ENCODE measurements at places on chromosomes 2 and 18. TPM values are rescaled to one million over a fixed set of nuclear protein-coding genes. Genes with fewer than 3 reads are reported as not detected.

GRCh38 chr2:220393711-220394110 is 766.3 kb downstream of the SLC4A3 start:
- H3K4me1 ChIP-seq, result peaks cover 6% of the 10 kb centered on the region
- no peaks in the 10 kb centered on the region for H3K27me3 ChIP-seq
- no peak for DNase-seq
- no peak overlapping the region for H3K27ac ChIP-seq

GRCh38 chr2:9206991-9207640 is 504 bp downstream of the ASAP2 start:
- peaks cover 26% of the 10 kb centered on the region for H3K27me3 ChIP-seq
- no peak overlapping the region for H3K27ac ChIP-seq
- peaks cover 37% of the 10 kb centered on the region for H3K4me1 ChIP-seq
- peak overlapping the region; percentile 61 for H3K4me3 ChIP-seq

CDK5R2 gene
- total RNA-seq, result 0.26 TPM

RND3 gene
- 55.8 TPM for total RNA-seq

- 0 out of 2 replicates have a peak, but pooled peaks cover 2% of the 10 kb centered on the region for H3K4me1 ChIP-seq
- no peak overlapping the region for H3K4me3 ChIP-seq
- H3K36me3 ChIP-seq, result peaks cover 14% of the 10 kb centered on the region
- H3K27me3 ChIP-seq, result peaks cover 6% of the 10 kb centered on the region
- no peak overlapping the region for H3K27ac ChIP-seq
Observed at GRCh38 chr2:3487028-3487425, 32.3 kb downstream of the ADI1 start.

DNA sequence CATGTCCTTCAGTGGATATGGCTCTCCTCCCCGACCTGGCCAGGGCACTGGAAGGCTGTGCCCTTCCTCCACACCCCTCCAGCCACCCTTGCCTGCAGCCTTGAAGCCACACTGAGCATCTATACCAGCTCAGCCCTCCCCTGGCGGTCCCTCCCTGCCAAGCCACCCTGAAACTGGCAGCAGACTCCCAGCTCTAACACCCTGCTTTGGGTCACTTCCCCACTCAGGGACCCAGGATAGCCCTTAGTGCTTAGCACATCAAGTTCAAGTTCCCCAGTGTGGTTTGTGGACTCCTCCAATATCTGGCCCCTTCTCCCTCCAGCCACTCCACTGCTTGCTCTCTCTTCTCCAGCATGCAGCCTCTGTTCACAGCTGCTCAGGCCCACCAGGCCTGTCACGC is 89.4 kb downstream of the TNS1 start:
- no peak for DNase-seq
- H3K4me3 ChIP-seq, result no peak overlapping the region
- H3K27me3 ChIP-seq, result peaks cover 5% of the 10 kb centered on the region
- no peaks in the 10 kb centered on the region for H3K36me3 ChIP-seq
- peaks cover 35% of the 10 kb centered on the region for H3K4me1 ChIP-seq

DNA sequence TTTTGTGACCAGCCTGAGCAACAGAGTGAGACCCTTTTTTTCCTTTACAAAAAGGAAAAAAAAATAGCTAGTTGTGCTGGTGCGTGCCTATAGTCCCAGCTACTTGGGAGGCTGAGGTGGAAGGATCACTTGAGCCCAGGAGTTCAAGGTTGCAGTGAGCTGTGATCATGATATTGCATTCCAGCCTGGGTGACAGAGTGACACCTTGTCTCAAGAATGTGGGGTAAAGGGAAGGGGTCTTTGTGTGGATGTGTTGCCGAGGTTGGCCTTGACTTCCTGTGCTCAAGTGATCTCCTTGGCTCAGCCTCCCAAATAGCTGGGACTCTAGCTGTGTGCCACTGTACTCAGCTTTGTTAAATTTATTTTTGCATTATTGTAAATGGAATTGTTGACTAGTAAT is 120.6 kb downstream of the ZNF407 start:
- no peaks in the 10 kb centered on the region for H3K27me3 ChIP-seq
- no peak overlapping the region for H3K4me3 ChIP-seq
- peaks cover 29% of the 10 kb centered on the region for H3K4me1 ChIP-seq

GRCh38 chr2:105375001-105375561 is 23.8 kb downstream of the FHL2 start:
- no peaks in the 10 kb centered on the region for H3K27me3 ChIP-seq
- no peak overlapping the region for H3K27ac ChIP-seq
- peaks cover 10% of the 10 kb centered on the region for H3K36me3 ChIP-seq
- no peaks in the 10 kb centered on the region for H3K4me1 ChIP-seq
- no peak for DNase-seq
- no peak overlapping the region for H3K4me3 ChIP-seq

DNA sequence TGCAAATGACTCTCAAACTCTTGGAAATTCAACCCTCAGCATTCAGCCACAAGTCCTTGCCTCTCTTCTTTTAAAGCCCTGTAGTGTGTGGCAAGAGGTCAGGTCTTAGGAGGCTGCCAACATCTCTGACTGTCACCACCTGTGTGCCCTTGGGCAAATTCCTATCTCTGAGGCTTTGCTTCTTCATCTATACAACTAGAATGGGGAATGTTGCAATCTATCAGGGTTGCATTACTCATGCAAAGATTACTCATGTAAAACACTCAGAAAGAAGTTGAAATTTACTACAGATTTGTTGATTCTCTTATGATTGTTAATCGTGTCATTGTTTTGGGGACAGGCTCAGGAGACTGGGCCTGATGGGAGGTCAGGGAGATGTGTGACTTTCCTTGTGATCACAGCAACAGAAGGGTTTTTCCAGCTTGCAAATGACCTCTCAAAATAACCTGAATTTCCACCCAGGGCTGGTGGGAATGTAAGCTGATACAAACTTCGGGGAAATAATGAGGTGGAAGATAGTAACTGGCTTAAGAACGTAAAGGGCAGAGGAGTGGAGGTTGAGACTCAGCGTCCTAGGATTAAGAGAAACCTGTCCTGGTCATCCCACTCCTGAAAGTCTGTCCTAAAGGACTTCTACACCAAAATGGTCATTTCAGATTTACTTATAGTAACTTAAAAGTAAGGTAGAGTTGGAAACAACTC is 32.1 kb upstream of the SIGLEC15 start:
- H3K4me3 ChIP-seq, result no peak overlapping the region
- no peak for DNase-seq
- H3K27me3 ChIP-seq, result peaks cover 1% of the 10 kb centered on the region
- peak overlapping the region; percentile 87 for H3K27ac ChIP-seq

CFAP53 gene
- 0.26 TPM for total RNA-seq

DNA sequence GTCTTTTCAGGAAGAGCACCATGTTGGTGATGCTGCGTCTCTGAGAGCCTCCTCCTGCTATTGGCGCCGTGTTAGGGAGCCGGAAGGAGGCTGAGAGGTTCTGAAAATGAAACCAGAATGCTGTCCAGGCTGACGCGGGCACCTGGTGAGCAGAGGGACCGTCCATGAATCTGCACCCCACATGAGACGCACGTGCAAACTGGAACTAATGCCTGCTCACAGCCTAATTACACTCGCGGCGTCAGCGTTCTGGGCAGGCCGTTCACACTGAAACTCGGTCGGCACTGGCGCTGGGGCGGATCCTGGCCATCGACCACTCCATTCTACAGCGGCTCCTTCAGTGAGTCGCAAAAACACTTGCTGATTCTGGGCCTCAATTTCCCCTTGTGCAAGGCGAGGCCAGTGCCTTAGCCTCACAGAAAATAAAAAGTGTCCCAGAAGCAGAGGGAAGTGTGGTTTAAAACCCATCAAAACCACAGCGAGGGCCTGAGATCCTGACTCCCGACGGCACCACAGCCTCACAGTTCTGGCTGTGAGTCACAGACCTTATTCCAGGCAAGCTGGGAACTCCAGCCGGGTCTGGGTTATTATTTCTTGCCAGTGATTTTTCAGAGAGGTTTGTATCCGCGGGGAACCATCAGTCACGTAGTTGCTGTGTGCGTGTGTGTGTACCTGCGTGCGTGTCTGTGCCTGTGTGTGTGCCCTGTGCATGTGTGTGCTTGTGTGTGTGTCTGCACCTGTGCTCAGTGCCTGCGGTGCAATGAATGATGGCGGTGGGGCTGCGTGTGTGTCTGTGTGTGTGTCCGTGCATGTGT is 49.1 kb upstream of the CTDP1 start:
- peaks cover 13% of the 10 kb centered on the region for H3K36me3 ChIP-seq
- peak overlapping the region; percentile 30 for H3K27ac ChIP-seq
- no peak for DNase-seq
- H3K4me3 ChIP-seq, result no peak overlapping the region
- no peaks in the 10 kb centered on the region for H3K27me3 ChIP-seq

SULT6B1 gene
- total RNA-seq, result not detected

GRCh38 chr2:60353863-60354262 is 199.6 kb downstream of the BCL11A start:
- no peaks in the 10 kb centered on the region for H3K36me3 ChIP-seq
- H3K4me3 ChIP-seq, result no peak overlapping the region
- peaks cover 19% of the 10 kb centered on the region for H3K4me1 ChIP-seq
- H3K27me3 ChIP-seq, result no peaks in the 10 kb centered on the region
- no peak overlapping the region for H3K27ac ChIP-seq

GRCh38 chr2:65608466-65608865 is 176.1 kb upstream of the SPRED2 start:
- peaks cover 23% of the 10 kb centered on the region for H3K4me1 ChIP-seq
- H3K27me3 ChIP-seq, result no peaks in the 10 kb centered on the region
- no peaks in the 10 kb centered on the region for H3K36me3 ChIP-seq
- H3K27ac ChIP-seq, result no peak overlapping the region
- no peak for DNase-seq
- H3K4me3 ChIP-seq, result no peak overlapping the region

GRCh38 chr18:47531717-47532116 is 280.3 kb upstream of the SKOR2 start:
- H3K27me3 ChIP-seq, result no peaks in the 10 kb centered on the region
- H3K4me1 ChIP-seq, result peaks cover 9% of the 10 kb centered on the region
- no peaks in the 10 kb centered on the region for H3K36me3 ChIP-seq
- peak; percentile 47 for DNase-seq

DNA sequence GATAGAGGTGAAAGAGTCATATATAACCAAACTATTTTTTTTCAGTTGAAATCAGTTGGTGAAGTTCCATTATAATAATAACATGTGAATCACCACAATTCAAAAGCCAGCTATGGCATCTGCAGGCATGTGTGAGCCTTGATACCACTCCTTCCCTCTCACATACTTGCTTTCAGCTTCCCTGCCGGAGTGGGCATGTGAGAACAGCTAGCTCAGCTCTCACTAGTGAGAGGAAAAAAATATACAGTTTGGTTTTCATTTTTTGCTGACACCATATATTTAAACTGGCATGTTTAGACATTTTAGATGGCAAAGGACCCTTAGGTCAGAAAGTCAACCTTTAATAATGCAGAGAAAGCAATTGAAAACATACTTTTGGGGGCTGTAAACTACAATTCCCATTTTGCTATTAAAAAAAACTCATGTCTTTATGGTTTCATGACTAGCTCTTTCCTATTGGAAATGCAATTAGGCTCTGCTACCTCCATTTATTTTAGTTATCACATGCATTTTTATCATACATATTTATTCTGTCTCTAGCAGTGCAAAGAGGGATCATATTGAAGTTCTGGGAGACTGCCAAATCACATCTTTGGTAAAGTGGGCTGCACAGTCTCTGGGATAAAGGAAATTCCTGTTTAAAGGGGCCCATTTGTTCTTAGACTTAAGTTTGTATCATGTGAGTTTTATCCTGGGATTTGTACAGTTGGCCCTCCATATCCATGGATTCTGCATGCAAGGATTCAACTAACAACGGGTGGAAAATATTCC is 33.2 kb upstream of the SLC40A1 start:
- no peaks in the 10 kb centered on the region for H3K27me3 ChIP-seq
- H3K4me3 ChIP-seq, result no peak overlapping the region
- peaks cover 4% of the 10 kb centered on the region for H3K4me1 ChIP-seq
- H3K36me3 ChIP-seq, result no peaks in the 10 kb centered on the region
- H3K27ac ChIP-seq, result no peak overlapping the region

- no peak for DNase-seq
- H3K4me3 ChIP-seq, result no peak overlapping the region
- no peak overlapping the region for H3K27ac ChIP-seq
- H3K36me3 ChIP-seq, result no peaks in the 10 kb centered on the region
- peaks cover 19% of the 10 kb centered on the region for H3K4me1 ChIP-seq
Observed at GRCh38 chr2:232977438-232977971, 35.6 kb downstream of the NGEF start.

DNA sequence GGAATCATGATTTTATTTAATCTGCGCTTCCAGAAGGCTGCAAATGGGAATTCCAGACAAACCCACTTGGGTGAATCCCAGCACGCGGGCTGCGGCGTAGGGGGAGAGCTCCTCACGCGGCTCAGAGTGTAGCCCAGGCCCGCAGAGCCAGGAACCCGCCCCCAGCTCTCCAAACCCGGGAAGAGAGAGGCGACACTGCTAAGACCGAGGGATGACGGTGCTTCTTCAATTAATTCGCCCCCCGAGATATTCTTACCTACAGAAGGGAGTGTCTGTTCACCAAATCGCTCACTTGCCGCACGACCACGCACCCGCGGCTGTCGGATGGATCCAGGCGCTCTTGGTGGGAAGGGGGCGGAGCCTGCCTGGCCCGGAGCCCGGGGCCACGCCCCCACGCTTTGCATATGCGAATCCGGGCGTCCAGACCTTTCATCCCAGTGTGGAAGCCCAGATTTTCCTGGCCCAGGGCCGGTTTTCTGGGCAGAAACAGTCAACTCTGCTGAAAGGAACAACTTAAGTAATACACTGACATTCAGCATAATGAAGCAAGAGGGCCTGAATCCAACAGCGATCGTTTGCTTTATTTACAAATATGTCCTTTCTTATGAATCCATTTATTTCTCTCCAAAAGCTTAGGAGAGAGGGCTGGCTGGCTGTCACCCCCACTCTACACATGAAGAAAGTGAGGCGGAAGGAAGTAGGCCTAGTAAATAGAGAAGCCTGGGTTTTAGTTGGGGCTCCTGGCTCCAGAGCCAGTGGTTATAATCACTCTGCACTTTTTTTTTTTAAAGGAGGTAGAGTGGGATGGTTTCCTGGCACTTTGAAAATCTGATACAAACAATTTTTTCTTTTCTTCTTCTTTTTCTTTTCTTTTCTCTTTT is at the start of gene SLC19A3:
TSS of gene SLC19A3 (minus strand) at position 342 of the 881 bp plus-strand sequence. CDS start 15,710 bp downstream, outside the sequence.
- no peaks in the 10 kb centered on the region for H3K36me3 ChIP-seq
- peaks cover 26% of the 10 kb centered on the region for H3K4me1 ChIP-seq
- H3K27me3 ChIP-seq, result 0 out of 2 replicates have a peak, but pooled peaks cover 3% of the 10 kb centered on the region
- peak; percentile 91 for DNase-seq

SLC4A3 gene
- 8.7 TPM for total RNA-seq

GRCh38 chr2:64990876-64991275 is 1.7 kb downstream of the SLC1A4 start:
- no peak overlapping the region for H3K27ac ChIP-seq
- H3K27me3 ChIP-seq, result peaks cover 61% of the 10 kb centered on the region
- no peak overlapping the region for H3K4me3 ChIP-seq
- peaks cover 19% of the 10 kb centered on the region for H3K4me1 ChIP-seq
- no peak for DNase-seq

- no peak for DNase-seq
- H3K27ac ChIP-seq, result no peak overlapping the region
- H3K4me1 ChIP-seq, result no peaks in the 10 kb centered on the region
- peaks cover 13% of the 10 kb centered on the region for H3K27me3 ChIP-seq
- H3K36me3 ChIP-seq, result no peaks in the 10 kb centered on the region
Observed at GRCh38 chr18:34985963-34986362, 55.2 kb upstream of the MAPRE2 start.

DNA sequence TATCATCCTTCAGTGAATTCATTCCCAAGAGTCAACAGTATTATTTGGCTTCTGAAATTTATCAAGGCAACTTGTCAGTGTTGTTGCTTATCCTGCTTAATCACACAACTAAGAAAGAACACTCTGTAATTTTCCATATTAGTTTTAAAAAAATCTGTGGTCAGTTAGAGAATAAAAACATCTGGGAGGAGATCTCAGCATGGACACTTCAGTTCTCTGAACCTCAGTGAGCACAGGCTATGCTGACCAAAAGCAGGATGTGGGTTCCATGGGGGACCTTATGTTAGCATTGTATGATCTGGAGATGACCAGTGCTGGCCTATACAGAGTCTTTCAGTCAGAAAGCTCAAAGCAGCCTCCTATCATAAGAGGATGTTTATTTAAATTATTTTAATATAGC is 79.1 kb upstream of the KLHL14 start:
- H3K27ac ChIP-seq, result no peak overlapping the region
- H3K27me3 ChIP-seq, result no peaks in the 10 kb centered on the region
- H3K4me3 ChIP-seq, result no peak overlapping the region
- peaks cover 23% of the 10 kb centered on the region for H3K4me1 ChIP-seq

GTF2A1L gene
- total RNA-seq, result not detected

PLEKHB2 gene
- total RNA-seq, result 63.1 TPM
